ENCODE measurements at places on chromosomes 3 and 15.

DNA sequence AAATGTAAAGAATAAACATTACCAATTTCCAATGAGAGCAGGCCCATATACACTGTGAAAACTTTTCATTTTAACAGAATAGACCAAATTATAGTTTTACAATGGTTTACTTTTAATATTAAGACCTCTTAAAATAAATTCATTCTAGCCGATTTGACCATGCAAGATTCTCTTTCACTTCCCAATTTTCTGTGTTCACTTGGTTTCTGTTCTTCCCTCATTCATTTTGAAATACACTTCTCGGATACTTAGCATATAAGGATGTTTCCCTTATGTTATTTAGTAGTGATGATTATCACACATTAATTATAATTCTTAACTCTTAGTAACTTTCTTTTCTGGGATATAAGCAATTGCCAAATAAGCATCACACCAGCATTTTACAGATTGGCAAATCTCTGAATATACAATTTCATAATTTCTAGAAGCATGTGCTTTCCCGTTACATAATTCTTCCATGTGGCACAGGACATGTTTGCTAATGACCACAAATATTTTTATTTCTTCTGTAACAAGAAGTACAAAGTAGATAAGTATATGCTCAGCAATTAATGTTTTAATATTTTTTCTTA lies 13.9 kb downstream of the OR5H15 start:
- H3K4me3 ChIP-seq: no peak overlapping the region
- H3K27ac ChIP-seq: no peak overlapping the region
- peaks cover 4% of the 10 kb centered on the region for H3K27me3 ChIP-seq
- peaks cover 2% of the 10 kb centered on the region for H3K4me1 ChIP-seq

DNA sequence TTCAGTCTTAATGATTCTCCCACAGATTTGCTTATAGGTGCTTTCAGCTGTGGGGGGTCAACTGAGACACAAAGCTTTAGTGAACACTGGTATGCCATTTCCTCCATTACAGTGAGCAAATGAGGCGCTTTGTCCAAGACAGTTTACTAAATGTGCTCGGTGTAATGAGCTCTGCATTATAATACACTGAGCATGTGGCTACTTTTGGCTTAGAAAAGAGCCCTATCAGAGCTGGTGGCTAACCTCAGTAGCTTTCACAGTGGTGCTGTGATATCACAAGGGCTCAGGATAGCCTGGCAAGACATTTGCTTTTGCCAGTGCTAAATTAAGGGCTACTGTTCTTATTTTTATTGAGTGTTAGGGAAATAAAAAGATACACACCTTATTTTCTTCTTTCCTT lies 749.7 kb upstream of the ARPP21 start:
- H3K4me1 ChIP-seq: no peaks in the 10 kb centered on the region
- H3K27me3 ChIP-seq: no peaks in the 10 kb centered on the region
- no peaks in the 10 kb centered on the region for H3K36me3 ChIP-seq
- H3K4me3 ChIP-seq: no peak overlapping the region
- DNase-seq: no peak
- no peak overlapping the region for H3K27ac ChIP-seq

- H3K27me3 ChIP-seq: peaks cover 32% of the 10 kb centered on the region
- no peak for DNase-seq
- no peak overlapping the region for H3K4me3 ChIP-seq
These were observed 16.3 kb upstream of the LCTL start for GRCh38 chr15:66581972-66582537.

DNA sequence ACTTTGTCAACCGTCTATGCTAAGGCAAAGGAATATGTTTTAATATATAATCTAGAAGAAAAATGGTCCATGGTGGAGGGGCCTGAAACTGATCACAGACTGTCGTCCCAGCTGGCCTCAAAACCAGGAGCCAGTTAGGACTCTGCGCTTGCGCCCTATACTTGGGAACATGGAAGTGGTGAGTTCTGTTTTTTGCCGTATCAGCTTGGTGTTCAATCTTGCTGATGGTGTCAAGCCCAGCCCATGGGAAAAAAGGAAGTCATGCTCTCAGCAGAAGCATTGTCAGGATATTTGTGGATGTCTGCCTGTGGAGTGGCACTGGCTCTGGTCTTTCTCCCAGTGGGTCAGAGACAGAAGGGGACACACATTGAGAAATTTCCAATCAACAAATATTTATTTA lies 342.0 kb upstream of the CTDSPL start:
- H3K4me1 ChIP-seq: no peaks in the 10 kb centered on the region
- H3K27me3 ChIP-seq: peaks cover 5% of the 10 kb centered on the region
- no peak overlapping the region for H3K27ac ChIP-seq
- no peak overlapping the region for H3K4me3 ChIP-seq
- H3K36me3 ChIP-seq: no peaks in the 10 kb centered on the region

- peaks cover 49% of the 10 kb centered on the region for H3K36me3 ChIP-seq
- no peak overlapping the region for H3K27ac ChIP-seq
- H3K4me3 ChIP-seq: no peak overlapping the region
- H3K27me3 ChIP-seq: no peaks in the 10 kb centered on the region
- peaks cover 19% of the 10 kb centered on the region for H3K4me1 ChIP-seq
These were observed 19.2 kb downstream of the GYG1 start for GRCh38 chr3:149010504-149010951.

- H3K36me3 ChIP-seq: peaks cover 4% of the 10 kb centered on the region
- peaks cover 7% of the 10 kb centered on the region for H3K4me1 ChIP-seq
- peaks cover 26% of the 10 kb centered on the region for H3K27me3 ChIP-seq
- no peak within 1 kb of the TSS for H3K4me3 ChIP-seq
These were observed at the start of gene SOX2 for GRCh38 chr3:181711325-181712135. Gene SOX2, plus strand, starts transcription at chr3:181711925. Its CDS starts 436 bp downstream, at chr3:181712361.

DNA sequence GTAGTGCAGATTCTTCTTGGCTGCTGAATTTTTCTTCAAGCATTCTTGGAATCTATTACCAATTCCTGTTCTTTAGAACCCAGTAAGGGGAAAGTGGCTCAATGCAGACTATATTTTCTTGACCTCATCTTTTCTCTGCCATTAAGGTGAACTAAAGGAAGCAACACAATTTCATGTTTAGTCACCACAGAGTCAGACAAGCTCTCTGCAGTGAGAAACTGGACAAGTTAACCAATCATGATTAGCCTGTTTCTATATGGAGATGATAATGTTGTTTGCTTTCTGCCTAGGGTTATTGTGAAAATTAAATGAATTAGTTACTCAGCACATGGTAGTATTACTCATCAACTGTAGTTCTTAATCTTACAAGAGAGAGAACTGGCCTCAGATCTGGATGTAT lies 1075.1 kb downstream of the AGBL1 start:
- no peak overlapping the region for H3K4me3 ChIP-seq
- H3K36me3 ChIP-seq: no peaks in the 10 kb centered on the region

DNA sequence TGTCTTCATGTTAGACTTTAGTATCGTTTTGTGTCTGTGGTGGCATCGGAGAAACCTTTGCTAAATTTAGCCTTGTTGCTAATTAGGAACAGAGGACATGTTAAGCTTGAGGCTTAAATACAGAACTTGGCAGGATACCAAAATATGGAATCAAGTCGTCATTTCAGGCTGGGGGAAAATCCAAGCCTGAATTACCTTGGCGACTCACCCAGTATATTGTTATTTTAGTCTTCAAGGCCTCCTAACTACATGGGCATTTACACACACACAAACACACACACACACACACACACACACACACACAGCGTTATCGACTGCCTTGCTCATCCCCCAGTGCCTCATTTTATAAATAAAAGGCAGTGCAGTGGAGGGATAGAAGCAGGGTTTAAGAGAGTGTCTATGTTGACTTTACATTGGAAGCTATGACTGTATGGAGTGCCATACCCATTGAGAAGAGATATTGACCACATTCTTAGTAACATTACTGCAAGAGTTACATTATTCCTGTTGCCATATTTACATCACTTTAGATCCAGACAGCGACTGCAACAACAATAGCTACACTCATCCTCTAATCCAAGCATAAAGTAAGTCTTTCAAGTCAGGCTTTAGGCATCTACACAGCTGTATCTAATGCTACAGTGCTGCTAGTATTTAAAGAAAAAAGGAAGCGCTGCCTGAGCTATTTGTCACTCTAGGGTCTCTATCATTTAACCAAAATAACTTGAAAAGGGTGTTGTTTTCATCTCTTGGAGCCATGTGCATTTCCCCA lies 210.8 kb upstream of the SEMA6D start:
- no peaks in the 10 kb centered on the region for H3K36me3 ChIP-seq
- no peak overlapping the region for H3K27ac ChIP-seq
- no peaks in the 10 kb centered on the region for H3K27me3 ChIP-seq
- no peaks in the 10 kb centered on the region for H3K4me1 ChIP-seq
- H3K4me3 ChIP-seq: no peak overlapping the region

GRCh38 chr15:54354341-54354740 lies 376.1 kb downstream of the UNC13C start:
- DNase-seq: no peak
- H3K4me3 ChIP-seq: no peak overlapping the region
- H3K27ac ChIP-seq: no peak overlapping the region
- no peaks in the 10 kb centered on the region for H3K4me1 ChIP-seq
- H3K27me3 ChIP-seq: no peaks in the 10 kb centered on the region
- no peaks in the 10 kb centered on the region for H3K36me3 ChIP-seq

DNA sequence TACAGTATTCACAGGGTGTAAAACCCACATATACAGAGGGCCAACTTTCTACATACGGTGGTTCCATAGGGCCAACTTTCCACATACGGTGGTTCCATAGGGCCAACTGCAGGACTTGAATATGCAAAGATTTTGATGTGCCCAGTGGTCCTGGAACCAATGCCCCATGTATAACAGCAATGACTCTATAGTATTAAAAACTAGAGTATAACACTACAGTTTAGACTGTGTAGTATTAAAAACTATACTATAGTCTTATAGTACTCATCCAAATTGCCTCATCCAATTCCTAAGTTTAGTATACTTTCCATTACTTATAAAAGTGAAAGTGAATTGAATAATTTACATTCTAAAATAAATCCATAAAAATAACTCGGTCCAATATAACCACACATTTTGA lies 75.9 kb downstream of the GSK3B start:
- DNase-seq: no peak
- no peak overlapping the region for H3K4me3 ChIP-seq
- H3K4me1 ChIP-seq: peaks cover 17% of the 10 kb centered on the region
- H3K36me3 ChIP-seq: peaks cover 7% of the 10 kb centered on the region
- H3K27me3 ChIP-seq: no peaks in the 10 kb centered on the region

DNA sequence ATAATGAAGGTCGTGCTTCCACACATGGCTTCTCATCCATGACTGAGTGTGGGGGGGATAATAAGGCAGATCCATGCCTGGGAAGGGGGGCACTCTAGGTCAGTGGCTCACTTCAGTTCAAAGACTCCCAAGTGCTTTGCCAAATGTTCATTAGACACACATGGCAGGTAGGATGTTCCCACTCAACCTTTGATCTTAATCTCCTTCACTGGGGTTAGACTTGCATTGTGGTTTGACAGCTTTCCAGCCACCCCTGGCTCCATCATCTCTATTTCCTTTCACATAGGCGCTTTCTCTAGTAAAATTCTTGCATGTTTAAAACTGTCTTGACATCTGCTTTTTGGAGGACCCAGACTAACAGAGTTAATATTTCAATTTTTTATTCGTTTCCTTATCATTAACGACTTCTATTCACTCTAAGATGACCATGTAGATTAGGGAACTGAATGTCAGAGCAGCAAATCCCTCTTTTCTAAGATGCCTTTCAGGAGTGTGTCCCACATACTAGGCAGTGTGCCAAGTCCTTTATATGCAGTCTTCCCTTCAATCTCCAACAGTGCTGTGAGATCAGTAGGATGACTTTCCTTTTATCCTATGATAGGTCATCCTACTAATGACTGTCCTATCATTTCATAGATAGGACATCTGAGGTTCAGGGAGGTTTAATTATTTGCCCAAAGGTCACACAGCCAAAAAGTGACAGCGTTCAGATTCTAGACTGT lies 57.9 kb downstream of the BTD start:
- no peak for DNase-seq
- H3K4me1 ChIP-seq: peaks cover 7% of the 10 kb centered on the region
- H3K36me3 ChIP-seq: peaks cover 10% of the 10 kb centered on the region
- no peak overlapping the region for H3K27ac ChIP-seq
- H3K4me3 ChIP-seq: no peak overlapping the region

GRCh38 chr3:185658504-185658912 lies 72.4 kb downstream of the SENP2 start:
- H3K4me1 ChIP-seq: no peaks in the 10 kb centered on the region
- peaks cover 26% of the 10 kb centered on the region for H3K27me3 ChIP-seq
- no peaks in the 10 kb centered on the region for H3K36me3 ChIP-seq
- no peak overlapping the region for H3K4me3 ChIP-seq
- no peak overlapping the region for H3K27ac ChIP-seq

DNA sequence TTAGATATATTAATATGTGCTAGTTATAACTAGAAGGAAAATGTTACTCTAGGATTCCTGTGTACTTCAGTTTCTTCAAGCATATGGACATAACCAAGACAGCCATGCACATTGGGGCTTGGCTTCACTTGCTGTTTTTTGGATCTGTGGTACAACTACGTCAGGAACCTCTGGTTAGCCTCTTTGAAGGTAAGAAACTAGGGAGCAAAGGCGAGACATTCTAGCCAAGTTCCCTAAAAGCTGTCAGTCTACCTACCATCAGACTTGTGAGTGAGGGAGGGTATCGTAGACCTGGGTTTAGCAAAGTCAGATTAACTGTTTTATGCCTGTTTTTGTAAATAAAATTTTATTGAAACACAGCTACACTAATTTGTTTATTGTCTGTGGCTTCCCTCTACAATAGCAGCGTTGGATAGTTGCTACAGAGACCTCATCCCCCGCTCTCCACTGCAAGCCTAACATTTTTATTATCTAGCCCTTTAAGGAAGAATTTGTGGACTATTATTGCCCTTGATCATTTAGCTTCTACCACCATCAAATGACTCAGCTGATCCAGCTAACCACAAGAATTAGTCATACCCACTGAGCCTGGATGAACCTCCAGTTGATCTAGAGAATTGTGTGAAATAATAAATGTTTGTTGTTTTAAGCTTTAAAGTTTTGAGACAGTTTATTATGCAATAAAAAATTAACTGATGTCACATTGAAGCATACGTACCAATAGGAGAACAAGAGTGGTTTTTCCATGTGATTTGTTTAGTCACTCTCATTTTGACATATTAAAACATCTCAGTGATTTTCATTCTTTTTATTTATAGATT lies 58.1 kb downstream of the RSRC1 start:
- no peak overlapping the region for H3K27ac ChIP-seq
- peaks cover 13% of the 10 kb centered on the region for H3K36me3 ChIP-seq
- H3K27me3 ChIP-seq: no peaks in the 10 kb centered on the region
- no peak for DNase-seq

GRCh38 chr3:160928183-160928726 lies 172.2 kb downstream of the PPM1L start:
- H3K4me3 ChIP-seq: no peak overlapping the region
- no peak for DNase-seq
